ENCODE measurements at places on chromosomes 12 and 14.

DNA sequence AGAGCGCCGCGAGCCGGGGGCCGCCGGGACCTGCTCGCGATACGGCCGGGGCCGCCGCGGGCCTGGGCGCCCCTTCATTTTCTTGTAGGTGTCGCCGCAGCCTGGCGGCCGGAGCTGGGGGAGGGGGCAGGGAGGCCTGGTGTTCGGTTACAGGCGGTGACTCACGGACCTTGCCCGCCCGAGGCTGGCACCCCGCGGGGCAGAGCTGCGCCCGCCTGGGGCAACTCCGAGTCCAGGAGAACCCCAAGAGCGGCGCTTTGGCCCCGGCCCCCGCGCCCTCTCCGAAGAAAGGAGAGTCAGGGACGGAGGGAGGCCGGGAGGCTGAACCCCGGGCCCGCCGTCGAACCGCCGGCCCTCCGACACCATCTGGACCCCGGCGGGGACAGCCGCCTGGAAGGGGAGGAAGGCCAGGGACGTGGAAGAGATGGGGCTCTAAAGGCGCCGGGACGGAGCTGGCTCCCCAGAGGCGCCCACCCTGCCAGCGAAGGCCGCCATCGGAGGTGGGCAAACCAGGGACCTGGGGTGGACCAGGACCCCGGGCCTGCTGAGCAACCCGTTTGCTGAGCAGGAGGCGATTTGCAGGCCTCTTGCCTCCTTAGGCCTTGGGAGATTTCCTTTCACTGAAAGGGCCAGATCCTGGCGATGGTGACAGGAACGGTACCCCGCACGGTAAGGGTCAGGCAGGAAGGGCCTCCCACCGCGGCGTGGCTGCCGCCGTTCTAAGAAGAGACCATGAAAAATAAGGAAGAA is 843 bp upstream of the NUAK1 start:
- DNase-seq: no peak

- no peak for DNase-seq
These were observed 64.5 kb downstream of the DIP2B start for GRCh38 chr12:50569321-50569720.

DNA sequence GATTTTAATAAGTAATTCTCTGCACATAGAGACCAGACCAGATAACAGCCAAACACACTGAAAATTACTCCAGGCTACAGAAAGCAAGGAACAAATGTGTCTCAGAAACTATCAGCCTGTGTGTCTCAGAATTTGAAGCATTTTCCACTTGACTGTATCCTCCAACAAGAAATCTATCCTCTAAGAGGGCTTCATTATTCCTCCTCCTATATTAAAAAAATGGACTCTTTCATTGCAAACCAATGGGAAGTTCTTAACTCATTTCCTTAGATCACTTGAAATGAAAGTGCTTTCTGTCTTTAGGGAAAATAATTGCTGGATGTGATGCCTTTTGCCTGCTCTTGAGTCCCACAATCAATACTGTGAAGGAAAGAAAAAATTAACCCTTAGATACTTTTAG is 2.3 kb downstream of the ST8SIA1 start:
- no peak for DNase-seq

- no peak for DNase-seq
These were observed 68.6 kb downstream of the IQSEC3 start for GRCh38 chr12:135138-135537.

DNA sequence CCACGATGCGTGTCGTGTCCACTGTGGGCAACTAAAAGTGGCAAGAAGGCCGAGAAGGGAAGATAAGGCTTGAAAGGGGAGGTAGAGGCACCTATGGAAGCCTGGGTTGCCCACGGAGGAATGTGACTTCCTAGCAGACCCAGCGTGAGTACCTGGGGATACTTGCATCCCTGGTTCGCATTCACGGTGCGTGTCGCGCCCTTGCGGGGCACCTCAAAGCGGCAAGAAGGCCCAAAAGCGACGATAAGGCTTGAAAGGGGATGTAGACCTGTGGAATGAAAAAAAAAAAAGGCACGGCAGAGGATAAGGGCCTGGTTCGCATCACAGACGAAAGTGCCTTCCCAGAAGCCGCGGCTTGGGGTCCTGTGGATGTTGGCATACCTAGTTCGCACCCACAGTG is 282.9 kb downstream of the ALG10 start:
- DNase-seq: no peak

GRCh38 chr12:69068448-69068847 is 135.5 kb upstream of the CPM start:
- no peak for DNase-seq

DNA sequence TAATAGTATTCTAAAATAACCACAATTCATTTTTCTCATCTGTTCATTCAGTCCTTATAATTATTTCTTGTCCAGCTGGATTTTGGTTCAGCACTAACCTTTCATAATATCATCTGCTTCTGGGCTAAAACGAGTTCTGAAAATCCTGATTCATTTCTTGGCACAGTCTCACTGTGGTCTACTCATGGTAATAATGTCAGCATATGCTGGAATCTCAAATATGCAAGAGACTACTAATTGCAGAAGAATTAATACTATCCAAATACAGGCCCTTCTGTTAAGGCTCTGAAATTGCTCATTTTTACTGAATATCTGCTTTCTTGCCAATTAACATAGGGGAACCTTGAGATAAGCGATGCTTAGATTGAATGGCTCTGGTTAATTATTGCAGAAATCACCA is 597.1 kb downstream of the RPL10L start:
- DNase-seq: no peak

DNA sequence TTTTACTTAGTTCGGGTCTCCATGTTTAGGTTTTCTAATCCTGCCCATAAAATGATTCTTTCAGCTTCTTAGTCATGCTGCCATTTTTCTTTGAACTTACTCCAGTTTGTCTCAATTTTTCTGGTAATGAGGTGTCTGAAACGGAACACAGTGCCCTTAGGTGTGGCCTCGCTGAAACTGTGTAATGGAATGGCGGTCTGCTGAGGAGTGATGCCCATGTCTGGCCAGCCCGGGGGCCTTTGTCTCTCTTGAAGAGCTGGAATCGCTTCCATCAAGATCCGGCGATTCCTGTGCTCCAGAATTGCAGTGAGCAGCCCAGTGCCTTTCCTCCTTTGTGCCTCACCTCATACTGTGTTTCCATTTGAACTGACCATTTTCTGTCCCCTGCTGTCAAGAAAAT is 112.5 kb downstream of the FBXL14 start:
- DNase-seq: no peak

GRCh38 chr14:52650774-52651173 is 44.6 kb downstream of the ERO1A start:
- no peak for DNase-seq

- DNase-seq: no peak
These were observed 104.6 kb upstream of the PWP1 start for GRCh38 chr12:107580750-107581618.

DNA sequence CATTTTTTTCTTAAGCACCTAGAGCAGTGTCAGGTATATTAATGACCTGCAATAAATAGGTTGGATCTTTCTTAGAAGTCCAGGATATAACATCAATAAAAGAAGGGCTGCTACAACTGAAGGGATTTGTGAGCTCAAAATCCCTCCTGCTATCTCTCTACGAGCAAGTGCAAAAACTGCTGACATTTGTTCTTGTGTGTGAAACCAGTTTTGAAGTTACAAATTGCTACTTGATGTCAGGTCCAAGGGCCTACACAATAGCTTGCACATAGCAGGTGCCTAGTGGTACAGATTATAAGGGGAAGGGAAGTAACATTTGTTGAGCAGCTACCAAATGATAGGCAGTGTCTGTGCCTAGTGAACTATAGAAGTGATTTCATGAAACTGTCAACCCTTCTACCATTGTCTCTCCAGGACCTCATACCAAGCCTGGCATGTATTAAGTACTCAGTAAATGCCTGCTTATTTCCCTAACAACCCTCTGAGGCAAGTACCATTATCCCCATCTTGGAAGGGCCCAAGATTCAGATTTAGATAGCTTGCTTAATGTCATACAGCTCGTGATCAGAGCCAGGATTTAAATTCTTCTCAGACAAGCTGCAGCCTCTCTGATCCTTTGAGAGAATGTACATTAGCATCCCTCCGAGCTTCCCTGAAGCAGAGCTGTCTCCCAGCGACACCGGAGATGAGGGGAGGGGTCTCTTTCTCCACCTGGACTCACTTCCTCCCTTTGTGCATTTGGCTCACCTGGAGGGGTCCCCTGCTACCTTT is 300.3 kb downstream of the ZFP36L1 start:
- no peak for DNase-seq

DNA sequence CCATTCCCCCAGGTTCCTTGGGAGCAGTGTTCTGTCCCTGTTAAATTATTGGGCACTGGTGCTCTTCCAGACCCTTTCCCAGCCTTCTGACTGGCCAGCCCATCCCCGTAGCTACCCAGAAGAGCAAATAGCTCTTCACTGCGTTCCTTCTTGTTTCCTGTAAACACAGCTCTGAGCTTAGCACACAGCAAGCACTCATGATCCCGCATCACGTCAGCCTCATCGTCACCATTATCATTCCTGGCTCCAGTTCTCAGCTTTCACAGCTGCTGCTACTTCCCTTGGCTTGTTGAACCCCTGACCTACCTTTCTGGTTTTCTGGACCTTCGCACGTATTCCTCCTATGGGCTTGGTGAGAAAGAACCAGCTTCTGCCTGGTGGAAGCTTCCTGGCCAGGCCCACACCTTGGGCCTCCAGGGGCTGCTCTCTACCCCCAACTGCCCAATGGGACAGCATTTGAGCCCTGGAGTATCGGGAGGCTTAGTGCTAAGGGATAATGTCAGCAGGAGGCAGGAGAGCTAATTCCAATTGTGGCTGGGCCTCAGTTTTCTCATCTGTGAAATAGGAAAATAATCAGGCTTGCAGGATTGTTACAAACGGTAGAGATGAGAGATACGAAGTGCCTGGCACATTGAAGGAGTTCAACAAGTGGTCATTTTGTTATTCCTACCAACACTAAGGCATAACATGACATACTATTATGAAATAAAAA is 22.6 kb upstream of the PAPOLA start:
- DNase-seq: no peak

DNA sequence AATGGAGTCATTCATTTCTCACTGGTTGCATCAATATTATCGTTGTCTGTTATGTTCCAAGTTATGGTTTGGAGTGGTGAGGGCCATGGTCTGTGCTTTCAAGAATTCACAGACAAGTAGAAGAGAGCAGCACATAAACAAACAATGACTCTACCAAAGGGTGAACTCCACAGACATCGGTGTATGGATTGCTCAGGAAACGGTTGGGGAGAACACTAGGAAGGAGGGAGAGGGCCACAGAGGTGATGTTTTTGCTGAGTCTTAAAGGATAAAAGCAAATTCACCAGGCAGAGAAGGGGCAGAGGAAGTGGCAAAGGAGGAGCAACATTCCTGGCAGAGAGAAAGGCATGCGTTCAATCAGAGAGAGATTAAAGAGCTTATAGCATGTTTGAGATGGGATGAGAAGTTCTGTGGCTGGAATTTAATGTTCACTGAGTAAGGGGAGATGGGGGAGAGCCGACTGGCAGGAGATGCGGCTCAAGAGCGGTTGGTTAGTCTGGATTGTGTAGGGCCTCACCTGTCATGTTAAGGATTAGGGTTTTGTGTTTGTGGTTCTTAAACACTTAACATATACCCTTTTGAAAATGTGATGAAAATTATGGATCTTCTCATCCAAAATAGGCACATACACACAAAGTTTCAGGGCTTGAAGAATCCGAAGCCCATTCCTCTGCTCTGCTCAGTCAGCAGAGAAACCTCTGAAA is 42.3 kb upstream of the FRMD6 start:
- no peak for DNase-seq

DNA sequence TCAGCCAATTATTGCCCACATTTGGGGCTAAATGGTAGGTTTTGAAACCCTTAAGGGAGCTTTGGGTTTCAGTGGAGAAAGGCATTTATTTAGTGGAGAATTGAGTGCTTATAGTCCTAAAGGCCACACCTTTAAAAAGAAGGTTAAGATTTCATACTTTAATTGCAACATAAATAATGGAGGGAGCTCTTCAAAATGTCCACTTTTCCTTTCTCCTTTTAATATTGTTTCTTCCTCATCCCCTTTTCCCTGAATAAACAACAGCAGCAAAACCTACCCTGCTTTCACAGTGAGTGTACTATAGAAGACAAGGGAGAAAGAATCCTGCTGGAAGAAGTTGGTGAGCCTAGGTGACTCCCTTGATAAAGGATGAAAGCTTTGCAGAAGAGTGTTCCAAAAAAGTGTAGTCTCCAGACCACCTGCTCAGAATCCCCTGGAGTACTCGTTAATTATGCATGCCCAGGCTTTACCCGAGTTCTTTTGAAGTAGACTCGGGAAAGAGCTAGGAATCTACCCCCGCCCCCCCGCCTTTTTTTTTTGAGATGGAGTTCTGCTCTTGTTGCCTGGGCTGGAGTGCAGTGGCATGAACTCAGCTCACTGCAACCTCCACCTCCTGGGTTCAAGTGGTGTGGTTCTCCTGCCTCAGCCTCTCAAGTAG is 11.5 kb upstream of the EID3 start:
- DNase-seq: no peak

DNA sequence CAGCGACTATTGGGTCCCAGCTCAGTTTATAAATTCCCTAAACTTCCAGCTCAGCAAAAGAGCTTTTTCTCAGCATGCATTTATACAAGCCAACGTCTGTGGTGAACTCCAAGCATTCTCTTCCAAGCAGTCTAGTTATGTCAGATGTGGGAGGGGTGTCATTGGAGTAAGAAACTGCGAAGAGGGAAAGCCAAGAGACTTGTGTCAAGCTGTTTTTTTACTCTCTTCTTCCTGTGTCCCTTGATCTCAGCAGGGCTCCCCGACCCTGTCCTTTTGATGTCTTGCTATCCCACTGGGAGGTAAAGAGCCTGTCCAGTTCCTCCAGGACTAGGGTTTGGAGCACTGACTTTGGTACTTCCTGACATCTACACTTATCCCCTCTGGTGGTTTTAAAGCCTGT is 69.0 kb downstream of the PPM1H start:
- DNase-seq: no peak

GRCh38 chr14:106778986-106779385 is 1252.6 kb downstream of the TMEM121 start:
- DNase-seq: no peak

GRCh38 chr12:106645074-106645421 is 62.2 kb downstream of the RFX4 start:
- DNase-seq: no peak

DNA sequence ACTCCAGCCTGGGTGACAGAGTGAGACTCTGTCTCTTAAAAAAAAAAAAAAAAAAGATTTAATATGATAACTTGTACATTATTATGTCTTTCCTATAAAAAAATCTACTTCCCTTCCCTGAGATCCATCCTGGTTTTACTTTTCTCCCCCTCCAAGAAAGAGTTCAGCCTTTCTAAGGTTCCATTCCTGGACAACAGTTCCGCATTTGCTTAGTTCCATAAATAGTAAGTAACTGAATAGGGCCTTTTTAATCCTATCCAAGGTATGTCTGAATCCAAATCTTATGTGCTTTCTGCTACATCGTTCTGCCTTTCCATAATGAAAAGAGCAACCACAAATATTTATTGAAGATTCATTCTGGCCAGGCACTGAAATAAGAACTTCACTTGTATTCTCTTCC is 187.8 kb downstream of the DACT1 start:
- no peak for DNase-seq

GRCh38 chr12:105420659-105421240 is 90.3 kb downstream of the C12orf75 start:
- DNase-seq: peak; percentile 39

DNA sequence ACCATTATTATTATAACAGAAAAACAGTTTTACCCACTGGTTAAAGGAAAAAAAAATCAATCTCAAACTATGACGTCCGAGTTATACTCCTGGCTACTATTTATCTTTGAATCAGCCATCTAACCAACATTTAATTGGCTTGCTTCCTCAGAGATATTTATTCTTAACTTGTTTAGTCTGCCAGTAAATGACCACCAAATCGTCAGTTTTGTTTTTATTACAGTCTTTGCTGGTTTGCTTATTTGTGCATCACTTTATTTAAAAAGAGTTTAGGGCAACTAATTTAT is 71.2 kb downstream of the RASSF8 start:
- no peak for DNase-seq

GRCh38 chr14:105249182-105250007 is 1.1 kb downstream of the BTBD6 start:
- no peak for DNase-seq
